Smooth muscle cell of the coronary artery (primary cell): ENCODE measurements at places on chromosomes 6 and 20. TPM values are rescaled to one million over a fixed set of nuclear protein-coding genes. Genes with fewer than 3 reads are reported as not detected.

SSTR4 gene
- total RNA-seq = not detected in 2 replicates

SOBP gene
- 1.4 and 2.2 TPM in 2 replicates for total RNA-seq

CRISP3 gene
- total RNA-seq = not detected in 2 replicates

OR12D3 gene
- not detected in 2 replicates for total RNA-seq

SLC32A1 gene
- not detected in 2 replicates for total RNA-seq

BMP6 gene
- total RNA-seq = 0.82 and 173 TPM in 2 replicates

TPD52L1 gene
- 5.6 and 24.5 TPM in 2 replicates for total RNA-seq

COL20A1 gene
- under 0.01 TPM in 1 of 2 replicates, not detected in the other for total RNA-seq

PNISR gene
- 37.7 and 39.1 TPM in 2 replicates for total RNA-seq
